ENCODE measurements at places on chromosomes 16 and 17.

GRCh38 chr17:27245230-27245696 is 48.7 kb upstream of the WSB1 start:
- peak; percentile 52 for DNase-seq

GRCh38 chr17:55140809-55141208 is 124.0 kb upstream of the HLF start:
- DNase-seq, result no peak

DNA sequence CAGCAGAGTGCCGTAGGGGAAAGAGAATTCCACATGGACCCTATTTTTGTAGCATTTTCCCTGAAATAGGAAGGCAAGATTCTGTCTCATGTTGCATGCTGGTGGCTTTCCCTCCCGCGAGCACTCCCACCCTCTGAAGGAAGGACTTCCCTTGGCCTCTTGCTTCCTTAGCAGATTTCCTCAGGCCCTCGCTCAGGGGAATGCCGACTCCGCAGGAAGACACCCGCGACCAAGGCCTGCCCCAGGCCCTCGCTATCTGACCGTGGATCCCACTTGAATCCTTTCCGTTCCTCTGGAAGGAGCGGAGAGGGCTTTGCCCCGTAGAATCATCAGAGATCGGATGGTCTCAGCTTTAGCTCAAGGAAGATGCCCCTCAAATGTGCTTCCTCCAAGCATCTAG is 179.4 kb upstream of the FOXF1 start:
- no peak for DNase-seq

DNA sequence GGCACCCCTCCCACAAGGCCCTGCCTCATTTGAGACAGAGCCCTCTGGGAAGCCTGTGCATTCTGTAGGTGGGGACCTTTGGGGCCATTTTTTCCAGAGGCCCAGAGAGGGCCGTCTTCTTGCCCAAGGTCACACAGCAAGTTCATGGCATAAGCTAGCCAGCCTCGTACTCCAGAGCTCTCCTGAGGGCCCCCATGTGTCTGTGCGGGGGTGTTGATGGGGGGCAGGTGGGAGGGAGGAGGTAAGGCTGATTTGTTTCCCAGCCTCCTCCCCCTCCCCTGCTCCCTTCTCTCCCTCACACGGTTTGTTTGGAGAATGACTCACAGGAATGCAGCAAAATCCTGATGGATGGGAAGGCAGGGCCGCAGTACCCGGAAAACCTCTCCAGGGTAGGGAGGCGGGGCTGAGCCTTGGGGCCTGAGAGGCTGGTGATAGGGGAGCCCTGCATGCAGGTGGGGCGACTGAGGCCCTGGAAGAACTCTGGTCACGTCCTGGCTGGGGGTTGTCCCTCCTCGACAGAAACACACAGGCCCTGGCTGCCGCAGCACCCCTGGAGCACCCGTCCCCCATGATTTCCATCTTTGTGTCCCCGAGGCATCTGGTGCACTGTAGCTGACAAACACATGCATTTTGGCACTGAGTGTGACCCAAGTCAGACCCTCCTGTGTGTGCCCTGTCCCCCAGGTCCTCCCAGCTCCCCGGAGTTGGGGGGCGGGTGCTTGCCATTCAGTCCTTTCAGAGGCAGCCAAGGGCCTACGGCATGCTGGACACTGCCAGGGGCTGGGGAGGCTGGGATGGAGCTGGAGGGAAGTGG is 29.7 kb downstream of the RAI1 start:
- DNase-seq, result no peak

GRCh38 chr16:31535737-31536136 is 8.0 kb downstream of the AHSP start:
- no peak for DNase-seq

DNA sequence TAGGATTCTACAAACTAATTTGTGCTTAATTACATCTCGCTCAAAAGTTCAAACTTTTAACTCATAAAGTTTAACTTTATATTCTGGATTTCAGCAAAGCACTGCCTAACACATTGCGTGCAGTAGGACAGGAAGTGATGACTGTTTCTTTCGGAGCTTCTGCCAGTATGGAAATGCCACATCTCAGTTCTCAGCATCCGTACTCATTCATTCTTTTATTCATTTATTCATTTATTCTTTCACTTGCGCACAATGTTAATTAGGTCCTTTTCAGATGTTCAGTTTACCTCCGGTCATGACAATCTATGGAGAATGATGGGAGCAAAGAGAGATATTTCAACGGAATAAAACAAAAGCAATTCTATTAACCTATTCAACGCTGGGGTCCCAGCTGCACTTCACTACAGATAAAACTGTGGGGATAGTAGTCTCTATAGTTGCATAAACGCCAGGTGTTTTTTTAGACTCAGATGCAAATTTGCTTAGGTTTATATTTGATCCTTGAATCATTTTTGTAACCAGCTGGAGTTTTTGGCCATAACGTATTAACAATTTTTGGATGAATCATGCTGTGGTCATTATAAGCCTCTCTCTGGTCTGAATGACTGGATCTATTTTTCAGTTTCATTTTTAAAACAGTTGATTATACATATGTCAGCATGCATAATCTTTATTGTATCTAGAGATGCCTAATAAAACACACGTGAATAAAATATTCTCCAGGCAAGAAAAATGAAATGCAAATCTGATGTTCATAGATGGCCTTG is 143.9 kb downstream of the KCNJ2 start:
- DNase-seq, result no peak

DNA sequence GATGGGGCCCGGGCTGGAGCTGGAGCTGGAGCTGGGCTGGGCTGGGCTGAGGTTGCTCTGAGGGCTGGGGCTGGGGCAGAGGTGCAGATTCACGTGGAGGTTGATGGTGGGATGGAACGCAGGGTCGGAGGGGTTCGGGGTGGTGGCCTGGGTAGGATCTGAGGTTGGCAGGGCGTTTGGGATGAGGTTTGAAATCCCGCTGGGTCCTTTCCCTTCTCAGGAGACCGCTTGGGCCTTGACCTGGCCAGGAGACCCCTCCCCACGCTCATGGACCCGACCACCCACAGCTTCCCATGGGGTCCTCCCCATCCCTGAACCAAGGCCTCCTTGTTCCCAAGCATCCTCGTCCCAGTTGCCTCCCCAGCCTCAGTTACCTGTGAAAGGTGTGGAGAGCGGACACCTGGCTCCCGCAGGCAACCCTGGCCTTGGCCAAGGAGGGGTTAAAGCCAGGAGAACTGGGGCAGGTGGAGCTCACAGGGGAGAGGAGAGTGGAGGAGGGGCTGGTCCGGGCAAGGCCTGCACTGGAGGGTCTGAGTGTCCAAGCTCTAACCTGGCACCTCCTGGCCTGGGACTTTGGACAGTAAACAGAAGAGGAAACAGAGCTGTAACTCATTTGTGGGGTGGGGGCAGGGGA is at the start of gene ASGR2:
Gene ASGR2 (minus strand): TSS at position 582 of the 634 bp plus-strand sequence. CDS start 582 bp downstream, outside the sequence.
- no peak for DNase-seq

DNA sequence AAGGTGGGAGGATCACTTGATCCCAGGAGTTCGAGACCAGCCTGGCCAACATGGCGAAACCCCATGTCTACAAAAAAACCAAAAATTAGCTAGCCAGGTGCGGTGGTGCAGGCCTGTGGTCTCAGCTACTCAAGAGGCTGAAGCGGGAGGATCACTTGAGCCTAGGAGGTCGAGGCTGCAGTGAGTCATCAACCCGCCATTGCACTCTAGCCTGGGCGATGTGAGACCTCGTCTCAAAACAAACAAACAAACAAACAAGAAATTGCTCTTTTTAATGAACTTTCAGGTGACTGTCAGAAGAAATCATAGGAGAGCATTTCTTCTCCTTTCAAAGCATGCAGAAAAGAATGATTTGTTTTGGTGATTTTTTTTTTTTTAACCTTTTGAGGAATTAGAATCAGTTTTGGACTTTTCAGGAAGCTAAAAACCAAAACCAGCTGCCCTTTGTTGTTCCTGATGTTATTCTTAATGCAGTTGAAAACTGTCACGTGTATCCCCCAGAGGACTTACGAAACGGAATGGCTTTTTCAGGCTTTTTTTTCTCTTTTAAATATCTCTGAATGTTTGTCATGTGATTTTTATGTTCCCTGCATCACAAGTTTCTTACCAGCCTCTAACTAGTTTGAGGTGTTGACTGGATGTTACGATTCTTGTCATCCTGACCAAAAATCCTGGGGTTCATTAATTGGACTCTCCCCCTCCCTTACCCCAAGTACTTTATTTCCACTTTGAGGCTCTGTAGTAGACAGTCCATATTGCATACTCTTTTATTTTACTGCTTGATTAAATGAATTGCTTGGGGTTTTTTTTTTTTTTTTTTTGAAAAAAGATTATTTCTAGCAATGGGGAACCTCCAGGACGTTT is 34.1 kb downstream of the SNX29 start:
- no peak for DNase-seq

GRCh38 chr17:73308017-73308823 is 3.6 kb downstream of the CDC42EP4 start:
- no peak for DNase-seq

- DNase-seq, result no peak
Observed at GRCh38 chr16:68781784-68782183, 44.7 kb downstream of the CDH1 start.

DNA sequence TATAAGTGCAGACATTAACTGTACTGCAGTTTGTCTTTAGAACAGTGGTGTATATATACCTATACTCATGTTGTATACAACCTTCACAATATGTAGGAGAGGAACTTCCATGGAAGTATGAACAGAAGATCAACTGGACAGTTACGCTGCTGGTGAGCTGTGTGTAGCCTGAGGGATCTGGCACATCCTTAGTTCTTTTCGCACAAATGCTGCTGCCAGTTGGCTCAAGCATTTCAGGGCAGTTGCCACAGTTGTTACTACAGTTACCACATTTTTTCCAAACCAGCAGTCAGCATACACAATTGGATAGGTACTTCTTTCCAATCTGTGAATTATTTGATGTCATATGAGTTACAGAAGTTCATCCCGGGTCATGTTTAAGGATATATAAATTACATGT is 539.6 kb upstream of the HSBP1 start:
- DNase-seq, result no peak

DNA sequence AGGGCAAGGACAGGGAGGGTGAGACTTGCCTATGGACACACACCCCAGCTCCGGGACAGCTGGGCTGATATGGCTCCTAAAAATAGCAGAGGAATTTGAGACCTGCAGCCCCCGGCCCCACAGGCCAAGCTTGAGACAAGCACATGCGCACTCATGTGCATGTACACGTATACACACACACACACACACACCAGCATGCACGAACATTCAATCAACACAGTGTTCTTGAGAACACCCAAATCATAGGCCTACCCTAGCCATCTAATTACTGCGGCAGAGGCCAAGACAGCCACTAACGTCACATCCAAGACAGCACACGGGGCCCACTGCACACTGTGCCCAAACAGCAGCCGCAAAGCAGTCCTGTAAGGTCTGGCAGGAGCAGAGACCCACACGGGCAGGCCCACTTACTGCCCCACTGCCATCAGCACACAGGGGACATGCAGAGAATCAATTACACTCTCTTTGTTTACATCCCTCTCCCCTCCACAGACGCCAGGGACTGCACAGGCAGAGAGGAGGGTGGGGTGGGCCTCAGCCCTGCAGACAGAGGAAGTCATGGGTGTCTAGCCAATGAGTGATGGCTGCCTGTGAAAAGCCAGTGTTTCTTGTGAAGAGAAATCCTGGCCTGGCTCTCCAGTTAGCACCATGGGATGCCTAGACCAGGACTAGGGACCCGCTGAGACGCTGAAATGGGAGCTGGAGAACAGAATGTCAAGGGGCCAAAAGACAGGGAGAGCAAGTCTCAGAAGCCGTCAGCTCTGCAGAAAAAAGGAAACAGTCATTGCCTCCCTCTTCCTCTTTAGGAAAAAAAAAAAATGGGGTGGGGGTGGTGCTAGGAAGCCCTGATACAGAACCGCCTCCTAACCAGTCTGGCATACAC is 39.3 kb downstream of the MYO18A start:
- DNase-seq, result no peak

DNA sequence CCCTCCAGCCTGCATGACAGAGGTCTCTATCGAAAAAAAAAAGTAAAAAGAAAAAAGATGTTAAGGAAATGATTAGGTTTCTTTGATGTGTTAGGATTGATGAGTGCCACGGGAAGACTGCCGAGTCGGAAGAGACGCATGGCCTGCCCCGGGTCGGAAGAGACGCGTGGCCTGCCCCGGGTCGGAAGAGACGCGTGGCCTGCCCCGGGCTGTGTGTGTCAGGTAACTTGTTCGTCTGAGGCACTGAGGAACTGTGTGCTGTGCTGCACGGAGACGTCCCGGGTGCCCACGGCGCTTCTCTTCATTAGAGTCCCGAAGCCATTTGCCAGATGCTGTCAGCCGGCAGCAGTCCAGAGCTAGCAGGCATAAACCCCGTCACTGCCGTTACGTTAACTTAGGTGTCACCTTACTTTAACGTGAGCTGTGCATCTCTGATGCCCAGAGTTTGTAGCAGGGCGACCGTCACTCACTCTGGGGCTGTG is 40.5 kb upstream of the FASN start:
- DNase-seq, result no peak

- no peak for DNase-seq
Observed at GRCh38 chr16:79573884-79574283, 26.7 kb downstream of the MAF start.

DNA sequence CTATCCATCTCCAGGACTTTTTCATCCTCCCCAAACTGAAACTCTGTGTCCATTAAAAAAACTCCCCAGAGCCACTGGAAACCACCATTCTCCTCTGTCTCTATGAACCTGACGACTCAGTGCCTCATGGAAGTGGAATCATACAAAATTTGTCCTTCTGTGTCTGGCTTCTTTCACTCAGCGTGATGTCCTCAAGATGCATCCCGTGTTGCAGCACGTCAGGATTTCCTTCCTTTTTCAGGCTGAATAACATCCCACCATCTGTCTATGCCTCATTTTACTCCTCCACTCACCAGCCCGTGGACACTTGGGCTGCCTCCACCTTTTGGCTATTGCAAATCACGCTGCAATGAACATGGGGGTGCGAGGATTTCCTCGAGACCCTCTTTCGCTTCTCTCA is 12.6 kb upstream of the ALDH3A1 start:
- no peak for DNase-seq

DNA sequence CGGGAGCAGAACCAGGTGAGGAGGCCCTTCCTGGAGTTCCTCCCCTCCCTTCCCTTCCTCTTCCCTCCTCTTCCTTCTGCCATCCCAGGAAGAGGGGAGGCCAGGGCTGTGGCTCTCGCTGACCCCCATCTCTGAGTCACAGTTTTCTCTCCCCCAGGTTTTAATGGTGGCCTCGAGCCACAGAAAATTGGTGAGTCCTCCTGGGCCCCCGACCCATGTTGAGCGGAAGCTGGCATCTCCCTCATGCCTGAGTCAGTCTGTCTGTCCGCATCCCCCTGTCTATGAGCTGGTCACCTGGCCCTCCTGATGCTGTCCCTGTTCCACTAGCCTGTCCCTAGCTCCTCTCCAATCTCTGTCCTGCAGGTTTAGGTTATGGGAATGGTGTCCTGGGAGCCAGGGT is 12.8 kb upstream of the CLDN9 start:
- DNase-seq, result no peak

GRCh38 chr17:41329279-41329948 is 13.9 kb upstream of the KRTAP17-1 start:
- DNase-seq, result peak; percentile 18

GRCh38 chr17:48882272-48882671 is 10.3 kb upstream of the ATP5MC1 start:
- DNase-seq, result no peak
